ENCODE measurements at places on chromosomes 5 and 9.
A peak's percentile ranks its signal among the peaks of the same experiment; 100 is the strongest.

DNA sequence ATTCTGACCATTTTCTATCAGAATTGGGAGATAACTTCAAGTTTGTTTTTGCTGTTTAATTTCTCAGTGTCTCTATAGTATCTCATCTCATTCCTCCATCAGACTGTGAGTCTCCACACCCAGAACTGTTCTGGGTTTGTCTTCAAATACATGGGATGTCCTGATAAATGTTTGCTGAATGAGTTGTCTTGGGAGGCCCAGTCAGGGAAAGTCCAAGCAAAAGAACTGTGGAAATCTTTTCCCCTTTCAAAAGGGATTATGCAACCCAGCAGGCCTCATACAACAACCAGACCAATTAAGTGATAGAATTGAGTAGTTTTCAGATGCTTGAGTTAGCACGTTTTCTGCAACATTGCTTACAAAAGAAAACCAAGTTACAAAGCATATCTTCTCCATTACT lies 324.4 kb downstream of the BRINP1 start:
- DNase-seq, result no peak

GRCh38 chr9:89042984-89043383 lies 51.7 kb downstream of the S1PR3 start:
- DNase-seq, result no peak

- no peak for DNase-seq
Measured at GRCh38 chr5:67123819-67124218, 72.8 kb downstream of the CD180 start.

GRCh38 chr9:127451858-127452656 lies 747 bp downstream of the LRSAM1 start:
- peak; percentile 9 for DNase-seq
